NCI-H510A treated with DMSO at 0.1 percent for 48 hours (cell line): ENCODE measurements at places on chromosomes 12 and 14.

DNA sequence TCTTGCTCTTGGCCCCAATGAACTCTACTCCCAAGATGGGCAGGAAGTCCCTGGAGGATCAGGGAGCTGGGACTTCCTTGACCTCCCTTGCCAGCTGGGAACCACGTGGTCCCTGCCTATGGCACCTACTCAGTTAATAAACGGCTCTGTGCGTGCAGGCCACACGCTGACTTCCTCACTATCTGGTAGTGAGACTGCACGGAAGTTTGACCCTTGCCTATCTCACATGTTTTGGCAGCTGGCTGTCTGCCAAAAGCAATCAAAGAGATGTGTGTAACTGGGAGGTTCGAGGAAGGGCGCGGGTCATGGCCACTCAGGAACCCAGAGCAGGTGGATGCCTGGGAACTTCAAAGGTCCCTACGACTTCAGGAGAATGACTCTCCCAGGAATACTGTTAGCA is 57.9 kb downstream of the RFLNA start:
- DNase-seq = peak; percentile 64

DNA sequence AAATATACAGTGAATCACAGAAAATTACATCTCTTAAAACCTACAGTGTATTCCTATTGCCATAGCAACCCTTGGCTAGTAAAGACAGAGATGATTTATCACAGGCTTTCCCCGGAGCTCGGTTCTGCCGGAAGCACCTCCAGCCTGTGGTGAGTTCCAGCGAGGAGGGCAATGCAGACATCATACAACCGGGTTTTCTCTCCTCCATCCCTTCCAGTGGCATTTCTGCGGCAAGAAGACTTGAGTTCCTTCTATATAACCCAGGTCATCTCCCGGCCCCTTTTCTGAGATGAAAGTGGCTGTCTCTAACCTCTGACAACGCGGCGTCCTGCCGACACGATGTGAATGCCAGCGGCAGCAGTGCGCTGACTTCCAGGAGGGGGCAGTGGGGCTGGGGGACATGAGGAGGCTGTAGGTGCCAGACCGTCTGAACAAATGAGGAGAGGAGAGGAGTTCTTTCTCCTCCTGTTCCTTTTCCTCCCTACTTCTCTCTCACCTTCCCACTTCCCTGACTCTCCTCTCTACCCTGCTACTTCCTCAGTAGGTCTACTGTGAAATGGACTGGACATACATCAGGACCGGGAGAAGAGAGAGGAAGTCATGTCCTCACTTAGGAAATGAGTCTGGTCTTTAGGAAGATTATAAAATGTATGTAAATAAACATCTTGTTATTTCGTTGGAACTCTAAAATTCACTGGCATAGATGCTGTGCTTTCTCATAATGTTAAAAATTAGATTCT is 68.6 kb upstream of the MAX start:
- no peak for DNase-seq

GRCh38 chr12:108260969-108261368 is 78.1 kb downstream of the CMKLR1 start:
- no peak for DNase-seq

- DNase-seq = no peak
These were observed 110.0 kb downstream of the DYRK2 start for GRCh38 chr12:67758521-67758920.

DNA sequence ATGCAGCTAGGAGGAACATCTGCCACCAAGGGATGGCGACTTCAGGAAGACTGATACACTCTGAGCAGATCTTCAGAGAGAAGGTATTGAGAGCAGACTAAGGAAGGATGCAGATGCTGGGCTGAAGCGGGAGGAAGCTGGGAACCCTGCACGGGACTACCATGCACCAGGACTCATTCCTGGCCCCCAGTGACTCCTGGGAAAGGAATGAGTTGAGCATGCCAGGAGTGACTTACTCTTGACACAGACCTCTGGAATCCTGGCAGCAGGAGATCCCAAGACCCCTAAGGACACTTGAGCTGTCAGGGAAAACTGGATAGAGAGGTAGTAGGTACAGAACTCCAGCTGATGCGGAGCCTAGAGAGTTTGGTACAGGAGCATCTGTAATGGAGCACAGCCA is 336.1 kb downstream of the RPS29 start:
- DNase-seq = no peak

- DNase-seq = no peak
These were observed 106.0 kb downstream of the FAR2 start for GRCh38 chr12:29255042-29255441.

GRCh38 chr14:71380271-71380670 is 473.0 kb downstream of the PCNX1 start:
- DNase-seq = no peak

GRCh38 chr12:18431771-18432170 is 170.5 kb downstream of the PIK3C2G start:
- DNase-seq = no peak

DNA sequence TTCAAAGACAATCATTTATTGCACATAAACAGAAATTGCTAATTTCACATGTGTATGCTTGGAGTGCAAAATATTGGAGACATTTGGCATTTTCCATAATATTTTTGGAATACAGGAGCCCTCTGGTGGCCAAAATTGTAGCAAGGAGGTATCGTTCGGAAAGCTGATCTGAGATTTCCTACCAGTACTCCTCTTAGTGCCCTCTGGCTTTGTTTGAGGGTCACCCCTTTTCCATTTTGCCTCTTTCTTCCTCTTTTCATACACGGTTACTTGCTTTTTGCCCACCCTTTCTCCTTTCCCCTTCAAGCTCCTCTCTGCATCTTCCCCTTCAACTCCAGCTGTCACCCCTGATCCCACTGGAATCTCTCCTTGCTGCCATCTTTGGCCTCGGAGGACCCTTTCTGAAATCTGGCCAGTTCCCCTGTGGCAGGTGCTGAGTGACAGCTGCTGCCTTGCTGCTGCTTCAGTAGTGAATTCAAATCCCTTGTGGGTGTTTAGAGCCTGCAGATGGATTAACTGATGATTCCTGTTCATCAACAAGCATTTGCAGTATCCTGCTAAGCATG is 164.6 kb upstream of the PARP11 start:
- peak; percentile 0 for DNase-seq

GRCh38 chr14:86022031-86022629 is 492.2 kb downstream of the FLRT2 start:
- no peak for DNase-seq

GRCh38 chr12:10211101-10211939 is 1.4 kb upstream of the GABARAPL1 start:
- DNase-seq = no peak

- no peak for DNase-seq
These were observed 60.9 kb downstream of the ELK3 start for GRCh38 chr12:96255077-96255476.

- no peak for DNase-seq
These were observed 8.8 kb downstream of the TMTC2 start for GRCh38 chr12:82695531-82695930.

- peak; percentile 93 for DNase-seq
These were observed 17.1 kb upstream of the OR10P1 start for GRCh38 chr12:55619354-55620138.

- peak; percentile 48 for DNase-seq
These were observed 33.8 kb upstream of the FGD4 start for GRCh38 chr12:32365473-32366064.

GRCh38 chr14:73007835-73008234 is 19.1 kb downstream of the ZFYVE1 start:
- DNase-seq = no peak

- DNase-seq = no peak
These were observed 76.7 kb downstream of the SCAF11 start for GRCh38 chr12:45913631-45914030.

- DNase-seq = peak; percentile 57
These were observed 554 bp upstream of the ATF7 start for GRCh38 chr12:53626702-53627169.

GRCh38 chr12:83665634-83666218 is 979.0 kb downstream of the TMTC2 start:
- no peak for DNase-seq

DNA sequence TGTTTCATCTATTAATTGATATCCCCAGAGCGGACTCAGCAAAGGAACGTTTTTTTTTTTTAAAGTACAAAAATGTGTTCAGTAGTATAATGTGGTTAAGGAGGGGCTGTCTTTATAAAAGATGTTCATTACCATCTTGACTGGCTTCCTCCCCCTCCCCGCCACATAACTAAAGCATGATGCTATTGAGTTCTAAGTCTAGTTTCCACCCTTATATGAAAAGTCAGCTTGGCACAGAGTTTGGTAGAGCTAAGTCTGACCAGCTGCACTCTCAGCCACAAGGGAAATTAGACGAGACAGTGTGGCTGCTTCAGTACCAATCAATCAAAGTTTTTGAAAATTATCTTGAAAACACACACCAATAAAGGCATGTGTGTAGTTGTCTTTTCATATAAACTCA is 1.9 kb upstream of the MYBPC1 start:
- DNase-seq = no peak

GRCh38 chr12:12823300-12823699 is 10.2 kb downstream of the DDX47 start:
- no peak for DNase-seq

GRCh38 chr14:64628940-64629408 is 75.2 kb upstream of the PLEKHG3 start:
- DNase-seq = no peak

GRCh38 chr14:53620317-53620716 is 336.3 kb downstream of the BMP4 start:
- DNase-seq = no peak

DNA sequence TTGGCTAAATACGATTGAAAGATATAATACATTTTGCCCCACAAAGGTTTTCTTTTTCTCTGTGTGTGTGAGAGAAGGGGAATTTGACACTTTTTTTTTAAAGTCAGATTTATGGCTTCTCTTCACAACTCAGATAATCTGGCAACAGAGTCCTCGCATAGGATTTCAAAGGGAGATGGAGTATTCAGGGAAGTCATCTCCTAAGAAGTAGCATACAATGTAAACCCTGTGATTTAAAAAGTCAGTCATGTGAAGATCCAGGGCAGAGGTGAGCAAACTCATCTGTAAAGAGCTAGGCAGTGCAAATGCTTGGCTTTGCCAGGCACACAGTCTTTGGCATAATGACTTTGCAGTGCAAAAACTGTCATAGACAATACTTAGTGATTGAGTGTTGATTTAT is 1526.3 kb downstream of the AACS start:
- no peak for DNase-seq

- peak; percentile 46 for DNase-seq
These were observed 193.5 kb upstream of the CNOT2 start for GRCh38 chr12:70049596-70050360.

GRCh38 chr12:74620921-74621320 is 83.3 kb downstream of the ATXN7L3B start:
- DNase-seq = no peak

DNA sequence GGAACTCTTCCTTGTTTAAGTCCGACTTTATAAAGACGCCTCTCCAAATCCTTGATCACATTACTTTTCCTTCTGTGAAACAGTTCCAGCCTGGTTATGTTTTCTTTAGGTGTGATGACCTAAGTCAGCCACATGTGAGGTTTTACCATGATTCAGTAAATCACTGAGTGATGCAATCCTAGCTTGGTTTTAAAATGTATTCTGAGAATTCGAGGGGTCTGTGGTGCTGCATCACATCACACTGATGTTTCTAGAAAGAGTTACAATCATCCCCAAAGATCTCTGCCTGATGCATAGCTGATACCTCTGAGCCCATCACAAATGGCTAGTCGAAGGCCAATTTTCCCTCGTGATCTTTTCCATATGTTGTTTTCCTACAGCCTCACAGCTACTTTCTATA is 152.7 kb downstream of the ANO2 start:
- no peak for DNase-seq

DNA sequence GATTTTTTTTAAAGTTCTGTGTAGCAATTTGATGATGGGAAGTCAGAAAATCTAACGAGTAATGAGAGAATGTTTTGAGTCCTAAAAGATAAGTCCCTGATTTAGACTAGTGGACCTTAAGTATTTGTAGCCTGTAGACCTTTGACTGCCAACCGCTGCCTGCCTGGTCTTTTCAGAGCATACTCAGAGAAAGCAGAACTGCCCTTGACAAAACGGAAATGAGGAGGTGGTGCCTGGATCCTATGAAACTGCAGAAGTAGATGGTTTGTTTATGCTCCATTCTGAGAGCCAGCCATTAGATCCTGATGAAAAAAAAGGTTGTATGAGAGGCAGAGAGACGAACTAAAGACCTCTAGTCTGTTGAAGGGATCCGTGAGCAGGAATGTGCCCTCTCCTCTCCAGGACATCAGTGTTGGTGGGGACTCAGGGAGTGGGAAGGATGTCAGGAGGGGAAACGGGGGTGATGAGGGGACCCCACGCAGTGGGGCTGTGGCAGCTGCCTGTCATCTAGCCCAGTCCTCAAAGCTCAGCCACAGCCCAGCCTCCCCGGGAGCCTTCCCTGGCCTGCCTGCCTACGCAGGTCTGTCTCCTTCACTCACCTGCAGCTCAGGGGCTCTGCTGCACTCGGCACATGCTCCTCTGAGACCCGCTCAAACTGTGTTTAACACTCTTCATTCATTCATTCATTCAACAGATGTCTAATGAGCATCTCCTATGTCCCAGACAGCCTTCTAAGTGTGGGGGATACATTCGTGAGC is 447.5 kb downstream of the AACS start:
- DNase-seq = no peak

GRCh38 chr12:69469854-69470188 is 367 bp upstream of the FRS2 start:
- DNase-seq = no peak

DNA sequence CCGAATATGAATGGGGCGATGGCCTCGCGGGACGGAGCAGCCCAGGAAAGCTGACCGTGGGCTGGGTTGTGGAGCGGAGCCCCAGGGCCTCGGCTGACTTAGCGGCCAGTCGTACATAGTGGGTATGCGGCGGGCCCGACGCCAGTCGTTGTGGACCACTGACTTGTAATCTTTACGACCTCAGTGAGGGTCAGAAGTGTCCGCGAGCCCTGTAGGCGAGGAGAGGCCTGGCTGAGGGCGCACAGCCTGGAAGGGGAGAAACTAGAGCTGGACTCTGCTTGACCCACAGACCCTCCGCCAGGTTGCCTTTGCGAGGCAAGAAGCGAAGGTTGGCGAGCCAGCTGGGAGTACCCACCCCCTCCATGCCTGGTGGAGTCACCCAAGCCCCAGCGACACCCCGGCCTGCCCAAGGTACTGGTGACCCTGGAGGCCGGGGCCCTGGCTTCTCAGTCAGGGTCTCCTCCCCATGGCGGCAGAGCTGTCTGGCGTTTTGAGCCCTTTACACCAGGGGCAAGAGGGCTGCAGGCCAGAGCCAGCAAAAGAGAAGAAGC is 15.6 kb upstream of the DYNC1H1 start:
- no peak for DNase-seq

DNA sequence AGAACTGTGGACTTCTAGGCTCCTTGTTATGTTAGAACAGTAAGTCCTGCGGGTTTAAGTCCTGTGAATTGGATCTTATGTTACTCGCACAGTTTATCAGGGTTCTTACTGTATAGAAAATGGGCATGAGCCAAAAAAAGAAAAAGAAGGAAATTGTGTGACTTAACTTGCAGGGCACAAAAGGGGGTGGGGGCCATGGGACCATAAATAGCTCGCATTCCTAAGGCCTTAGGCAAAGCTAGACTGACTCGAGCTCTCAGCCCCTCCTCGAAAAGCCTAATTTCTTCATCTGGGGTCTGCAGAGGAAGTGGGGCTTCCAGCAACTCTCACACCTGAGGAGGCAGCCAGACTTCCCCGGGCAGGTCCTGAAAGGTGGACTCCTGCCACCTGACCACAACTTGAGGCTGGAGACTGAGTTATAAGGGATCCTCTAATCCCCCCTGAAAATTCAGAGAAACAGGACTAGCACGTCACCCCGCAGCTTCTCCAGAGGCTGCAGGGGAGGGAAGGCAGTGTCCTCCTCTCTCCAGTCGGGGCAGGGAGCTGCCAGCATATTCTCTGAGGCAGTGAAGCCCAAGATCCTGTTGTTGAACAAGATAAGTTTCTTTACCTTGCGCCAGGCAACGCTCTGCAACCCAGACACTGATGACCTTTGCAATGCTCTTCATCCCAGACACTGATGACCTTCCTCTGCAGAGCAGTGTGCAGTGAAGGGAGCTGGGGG is 280.5 kb downstream of the PCNX1 start:
- no peak for DNase-seq
